Mesothelial cell of epicardium (in vitro differentiated cells): ENCODE measurements at places on chromosomes 1 and 21.

- no peaks in the 10 kb centered on the region for H3K27me3 ChIP-seq
- no peak for DNase-seq
- peaks cover 3% of the 10 kb centered on the region for H3K36me3 ChIP-seq
- no peak overlapping the region for H3K27ac ChIP-seq
- H3K4me3 ChIP-seq: no peak overlapping the region
Observed at GRCh38 chr1:245898581-245898980, 608.5 kb downstream of the SMYD3 start.

DNA sequence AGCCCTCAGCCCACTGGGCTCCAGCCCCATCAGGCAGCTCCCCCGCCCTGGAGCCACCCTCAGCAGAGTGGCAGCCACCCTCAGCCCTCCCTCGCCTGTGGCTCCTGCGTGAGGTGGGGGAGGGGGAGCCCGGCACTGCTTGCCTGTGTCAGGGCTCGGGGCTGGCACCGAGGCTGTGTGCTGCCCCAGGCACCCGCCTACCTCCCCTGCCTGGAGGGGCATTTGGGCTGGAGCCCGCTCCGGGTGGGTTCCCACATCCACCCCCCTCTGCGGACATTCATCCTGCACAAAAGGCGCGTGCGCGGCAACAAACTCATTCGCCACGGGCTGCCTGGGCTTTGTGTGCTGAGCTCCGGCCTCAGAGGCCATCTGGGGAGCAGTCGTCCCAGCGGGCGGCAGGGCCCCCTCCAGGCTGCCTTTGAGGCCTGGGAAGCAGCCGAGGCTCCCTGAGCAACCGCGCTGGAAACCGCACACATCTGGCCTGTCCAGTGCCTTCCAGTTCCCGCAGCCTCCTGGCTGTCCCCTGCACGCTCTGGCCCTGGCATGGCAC lies 12.6 kb upstream of the TNFRSF14 start:
- peaks cover 26% of the 10 kb centered on the region for H3K4me1 ChIP-seq
- no peak for DNase-seq
- no peak overlapping the region for H3K4me3 ChIP-seq
- peaks cover 4% of the 10 kb centered on the region for H3K27me3 ChIP-seq

GRCh38 chr1:159123587-159123986 lies 47.0 kb upstream of the AIM2 start:
- no peaks in the 10 kb centered on the region for H3K4me1 ChIP-seq
- H3K27me3 ChIP-seq: peaks cover 7% of the 10 kb centered on the region

DNA sequence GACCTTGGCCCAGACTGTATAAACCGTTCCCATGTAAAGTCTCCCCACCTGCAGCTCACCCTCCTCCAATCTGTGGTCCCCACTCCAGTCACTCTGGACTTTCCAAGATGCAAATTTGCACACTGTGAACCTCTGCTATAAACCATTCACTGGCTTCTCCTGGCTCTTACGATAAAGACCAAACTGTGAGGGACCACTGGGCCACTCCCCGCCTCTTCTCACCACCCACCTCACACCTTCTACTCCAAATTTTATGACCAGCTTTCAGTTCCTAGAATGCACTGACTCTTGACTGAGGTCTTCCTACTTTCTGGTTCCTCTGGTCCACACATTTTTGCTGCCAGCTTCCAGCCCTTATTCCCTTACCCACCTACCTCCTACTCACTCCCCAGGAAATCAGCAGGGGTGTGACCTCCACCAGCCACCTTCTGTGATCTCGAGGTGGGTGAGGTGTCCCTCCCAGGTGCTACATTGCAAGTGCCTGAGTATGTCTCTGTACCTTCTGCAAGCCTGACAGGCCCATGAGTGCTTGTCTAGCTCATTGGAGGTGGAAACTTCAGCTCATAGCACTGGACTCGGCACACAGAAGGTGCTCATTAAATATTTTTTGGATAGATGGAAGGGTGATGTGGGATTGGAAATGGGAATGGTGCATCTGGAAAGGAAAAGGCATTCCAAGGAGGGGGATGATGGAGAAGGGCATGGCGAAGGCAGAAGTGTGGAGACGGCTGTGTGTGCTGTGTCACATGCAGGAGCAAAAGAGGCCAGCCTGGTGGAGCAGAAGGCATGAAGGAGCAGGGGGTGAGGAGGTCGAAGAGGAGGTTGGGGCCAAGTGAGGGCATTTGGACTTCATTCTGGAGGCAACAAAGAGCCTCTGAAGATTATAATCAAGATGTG lies 15.6 kb upstream of the CSF1 start:
- DNase-seq: no peak
- H3K36me3 ChIP-seq: no peaks in the 10 kb centered on the region
- H3K27me3 ChIP-seq: no peaks in the 10 kb centered on the region
- peaks cover 19% of the 10 kb centered on the region for H3K4me1 ChIP-seq
- H3K4me3 ChIP-seq: no peak overlapping the region

DNA sequence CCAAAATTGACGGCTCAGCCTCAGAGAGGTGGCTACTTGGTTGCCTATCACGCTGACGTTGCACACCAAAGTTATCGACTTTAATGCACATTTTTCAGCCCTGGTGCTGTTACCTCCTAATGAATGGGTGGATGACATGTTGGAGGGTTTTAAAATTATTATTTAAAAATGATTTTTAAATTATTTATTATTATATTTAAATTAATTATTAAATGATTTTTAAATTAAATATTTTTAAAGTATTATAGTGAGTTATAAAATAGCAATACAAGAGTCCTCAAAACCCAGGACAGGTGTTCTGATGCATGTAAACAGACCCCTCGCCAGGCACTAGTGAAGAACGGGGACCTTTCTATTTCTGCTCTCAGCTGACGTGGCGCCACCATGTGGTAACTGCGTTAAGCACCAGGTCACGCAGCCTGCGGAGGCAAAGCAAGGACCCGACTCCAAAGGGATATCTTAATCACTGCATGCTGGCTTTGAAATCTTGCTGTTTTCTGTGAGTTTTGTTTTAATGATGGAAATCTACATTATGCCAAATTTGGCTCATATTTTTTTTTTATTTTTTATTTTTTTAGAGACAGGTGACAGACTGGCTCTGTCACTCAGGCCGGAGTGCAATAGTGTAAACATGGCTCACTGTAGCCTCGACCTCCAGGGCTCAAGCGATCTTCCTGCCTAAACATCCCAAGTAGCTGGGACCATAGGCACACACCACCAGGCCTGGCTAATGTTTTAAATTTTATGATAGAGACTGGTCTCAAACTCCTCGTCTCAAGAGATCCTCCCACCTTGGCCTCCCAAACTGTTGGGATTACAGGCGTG lies 22.6 kb downstream of the CASP9 start:
- peak; percentile 42 for DNase-seq
- H3K36me3 ChIP-seq: peaks cover 12% of the 10 kb centered on the region
- peaks cover 8% of the 10 kb centered on the region for H3K4me1 ChIP-seq
- no peak overlapping the region for H3K4me3 ChIP-seq
- no peaks in the 10 kb centered on the region for H3K27me3 ChIP-seq

GRCh38 chr1:143497374-143497747 lies 474.4 kb downstream of the FAM72C start:
- H3K27me3 ChIP-seq: peaks cover 6% of the 10 kb centered on the region
- DNase-seq: peak; percentile 17
- H3K4me3 ChIP-seq: no peak overlapping the region
- no peaks in the 10 kb centered on the region for H3K4me1 ChIP-seq

- H3K36me3 ChIP-seq: no peaks in the 10 kb centered on the region
- no peak overlapping the region for H3K4me3 ChIP-seq
- peaks cover 8% of the 10 kb centered on the region for H3K4me1 ChIP-seq
Observed at GRCh38 chr21:42039911-42040351, 29.8 kb upstream of the ZBTB21 start.
